ENCODE measurements at places on chromosomes 5 and 9.
A peak's percentile ranks its signal among the peaks of the same experiment; 100 is the strongest.

DNA sequence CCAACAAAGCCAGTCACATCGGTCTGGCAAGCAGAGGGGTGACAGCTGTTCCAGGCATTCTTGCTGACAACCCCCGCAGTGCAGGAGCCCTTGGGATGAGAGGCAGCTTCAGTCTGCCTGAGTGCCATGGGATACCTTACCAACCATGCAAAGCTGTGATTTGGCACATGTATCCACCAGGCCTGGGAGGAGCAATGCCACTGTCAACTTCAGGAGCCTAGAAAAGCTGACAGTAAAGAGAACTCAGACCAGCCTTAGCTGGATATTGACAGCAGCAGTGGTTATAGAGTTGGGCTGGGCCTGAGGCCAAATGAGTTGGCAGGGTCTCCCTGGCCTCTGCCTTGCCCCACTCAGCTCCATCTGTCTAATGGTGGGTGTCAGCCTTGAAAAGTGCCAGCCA is 10.1 kb upstream of the PLPPR1 start:
- no peak for DNase-seq

DNA sequence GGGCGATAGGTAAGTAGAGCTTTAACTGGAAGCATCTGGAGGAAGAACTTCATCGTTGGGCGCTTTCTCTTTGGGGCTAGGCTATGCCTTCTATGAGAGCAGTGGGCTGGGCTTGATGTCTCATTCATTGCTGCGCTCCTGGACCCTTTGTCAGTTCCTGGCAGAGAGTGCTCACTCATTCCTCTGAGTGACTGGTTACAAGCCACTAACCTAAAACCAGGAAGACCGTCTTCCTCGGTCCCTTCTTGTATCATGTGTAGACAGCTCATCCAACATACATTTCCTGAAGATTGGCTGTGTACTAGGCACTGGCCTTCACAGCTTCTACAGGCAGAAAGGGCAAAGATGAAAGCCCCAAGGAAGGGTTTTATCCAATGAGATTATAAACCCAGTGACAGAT is 6.4 kb downstream of the SWI5 start:
- no peak for DNase-seq

DNA sequence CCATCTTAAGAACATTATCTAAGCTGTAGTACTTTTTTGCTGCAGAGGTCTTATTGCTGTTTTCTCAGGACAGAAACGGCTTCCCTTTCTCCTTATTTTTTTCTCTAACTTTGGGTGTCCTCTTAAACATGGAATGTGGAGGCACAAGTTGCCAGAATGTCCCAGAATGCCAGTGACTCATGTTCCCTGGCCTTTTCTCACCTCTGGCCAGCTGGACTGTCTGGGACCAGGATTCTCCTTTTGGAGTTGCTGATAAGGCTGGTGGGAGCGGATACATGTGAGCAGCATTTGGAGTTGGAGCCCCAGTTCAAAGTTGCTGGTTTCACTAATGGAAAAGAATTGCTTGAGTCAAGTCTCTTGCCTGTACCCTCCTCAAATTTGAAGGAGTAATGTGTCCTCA is 112.8 kb downstream of the ARHGAP26 start:
- DNase-seq = no peak

DNA sequence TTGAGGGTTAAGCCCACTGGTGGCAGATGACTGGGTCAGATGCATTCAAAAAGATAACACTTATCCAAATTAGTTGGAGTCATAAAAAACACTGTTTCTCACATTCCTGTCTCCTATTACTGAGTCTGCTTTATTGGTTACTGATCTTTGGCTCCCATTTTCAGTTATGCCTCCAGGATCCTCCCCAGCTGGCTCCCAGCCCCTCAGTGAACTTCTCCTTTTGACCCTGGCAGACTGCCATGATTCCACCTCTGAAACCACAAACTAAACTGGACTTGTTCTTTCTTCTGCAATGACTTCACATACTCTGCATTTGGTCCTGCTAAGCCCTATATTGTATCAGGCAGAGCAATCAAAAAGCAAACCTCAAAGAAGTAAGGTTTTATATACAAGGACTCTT is 860.8 kb upstream of the DMAC1 start:
- peak; percentile 90 for DNase-seq
